ENCODE measurements at places on chromosomes 1 and 21.

GRCh38 chr1:175169286-175170018 lies 23.1 kb downstream of the KIAA0040 start:
- no peak for DNase-seq

- DNase-seq, result no peak
Measured at GRCh38 chr1:119364640-119365039, 3.9 kb upstream of the HAO2 start.

- peak; percentile 85 for DNase-seq
Measured at GRCh38 chr1:21451981-21452411, 12.1 kb downstream of the NBPF3 start.

DNA sequence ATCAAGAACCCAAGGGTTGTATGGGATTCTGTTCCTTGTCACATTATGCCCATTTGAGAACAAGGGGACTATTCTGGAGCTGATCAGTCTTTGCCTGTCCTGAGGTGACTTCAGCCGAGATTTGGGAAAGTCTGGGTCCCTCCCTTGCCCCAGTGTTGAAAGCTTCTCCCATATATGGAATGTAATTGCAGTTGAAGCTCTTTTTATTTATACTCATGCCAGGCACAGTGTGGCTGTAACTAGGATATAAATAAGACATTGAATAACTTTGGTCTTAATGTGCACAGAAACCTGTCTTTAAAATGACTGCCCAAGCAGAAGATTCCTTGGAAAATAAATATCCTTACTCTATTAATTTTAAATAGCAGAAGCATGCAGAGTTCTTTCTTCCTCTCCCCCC lies 15.2 kb downstream of the AKNAD1 start:
- DNase-seq, result no peak

- no peak for DNase-seq
Measured at GRCh38 chr1:11938722-11939526, 4.4 kb downstream of the PLOD1 start.

GRCh38 chr1:85892366-85892765 lies 184.1 kb upstream of the ZNHIT6 start:
- no peak for DNase-seq

GRCh38 chr1:109718495-109718894 lies 6.4 kb downstream of the GSTM5 start:
- peak; percentile 51 for DNase-seq

GRCh38 chr1:66140072-66140471 lies 347.4 kb downstream of the PDE4B start:
- DNase-seq, result no peak

DNA sequence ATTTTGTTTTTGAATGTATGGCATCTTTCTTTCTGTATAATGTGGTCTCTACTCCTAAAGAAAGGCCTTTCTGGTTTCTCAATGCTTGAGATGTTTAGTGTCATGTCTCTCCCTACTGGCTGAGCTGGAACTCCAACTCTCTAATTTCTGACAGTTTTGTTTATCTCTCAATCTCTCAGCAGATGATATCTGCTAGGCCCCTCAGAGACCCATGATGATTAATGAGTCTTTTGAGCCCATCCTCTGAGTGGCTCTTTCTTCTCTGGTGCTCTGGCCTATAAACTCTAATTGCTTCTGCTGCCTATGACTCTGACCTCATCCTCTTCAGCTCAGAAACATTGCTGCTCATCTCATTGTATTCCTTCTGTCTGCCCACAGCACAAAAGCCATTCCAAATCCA lies 46.6 kb downstream of the CRB1 start:
- DNase-seq, result peak; percentile 2

DNA sequence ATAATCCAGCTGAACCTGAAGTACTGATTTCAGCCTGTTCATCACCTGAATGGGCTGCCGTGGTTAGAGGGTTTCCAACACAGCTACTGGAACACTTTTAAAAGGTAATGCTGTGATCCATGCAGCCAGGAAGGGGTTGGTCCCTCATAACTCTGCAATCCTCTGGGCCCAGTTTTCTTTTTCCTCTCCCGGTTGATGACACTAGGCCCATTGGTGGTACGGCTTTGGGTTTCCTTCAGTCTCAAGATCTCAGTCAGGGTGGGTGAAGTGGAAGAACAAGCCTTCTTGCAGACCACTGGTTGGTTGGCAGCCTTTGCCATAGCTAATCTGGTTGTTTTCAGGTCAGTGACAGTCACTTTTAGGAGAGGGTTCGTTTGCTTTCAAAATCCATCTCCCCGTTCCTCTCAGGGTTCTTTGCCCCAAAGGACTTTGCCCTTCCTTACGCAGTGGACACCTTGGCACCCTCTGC lies 502 bp upstream of the SLC35A3 start:
- no peak for DNase-seq

DNA sequence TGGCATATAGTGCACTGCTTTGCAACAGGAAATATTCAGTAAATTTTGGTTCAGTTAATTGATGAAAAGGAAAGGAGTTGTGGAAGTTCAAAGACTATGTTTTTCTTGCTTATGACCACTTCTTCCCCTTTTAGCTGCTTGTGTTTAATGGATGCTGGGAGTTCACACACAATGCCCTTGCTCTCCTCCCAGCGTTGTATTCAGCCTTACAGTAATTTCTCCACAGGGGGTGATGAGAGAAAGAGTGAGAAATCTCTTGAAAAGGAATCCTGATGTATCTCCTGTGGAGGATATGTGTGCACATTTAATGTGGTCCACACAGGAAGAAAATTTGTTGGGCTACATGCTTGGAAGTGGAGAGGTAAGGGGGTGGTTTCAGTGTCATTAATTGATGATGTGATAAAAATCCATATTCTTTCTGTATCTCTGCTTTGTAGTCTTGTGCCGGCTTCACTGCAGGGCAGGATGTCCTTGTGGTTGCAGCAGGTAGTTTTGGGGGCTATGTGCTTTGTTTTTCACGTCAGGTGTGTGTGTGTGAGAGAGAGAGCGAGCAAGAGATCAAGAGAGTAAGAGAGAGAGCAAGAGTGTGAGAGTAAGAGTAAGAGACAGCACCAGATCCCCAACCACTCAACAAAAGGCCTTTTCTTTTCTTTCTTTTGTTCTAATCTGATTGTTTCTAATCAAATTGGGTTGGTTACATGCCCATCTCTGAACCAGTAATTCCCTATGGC lies 204.4 kb downstream of the RWDD3 start:
- DNase-seq, result no peak

DNA sequence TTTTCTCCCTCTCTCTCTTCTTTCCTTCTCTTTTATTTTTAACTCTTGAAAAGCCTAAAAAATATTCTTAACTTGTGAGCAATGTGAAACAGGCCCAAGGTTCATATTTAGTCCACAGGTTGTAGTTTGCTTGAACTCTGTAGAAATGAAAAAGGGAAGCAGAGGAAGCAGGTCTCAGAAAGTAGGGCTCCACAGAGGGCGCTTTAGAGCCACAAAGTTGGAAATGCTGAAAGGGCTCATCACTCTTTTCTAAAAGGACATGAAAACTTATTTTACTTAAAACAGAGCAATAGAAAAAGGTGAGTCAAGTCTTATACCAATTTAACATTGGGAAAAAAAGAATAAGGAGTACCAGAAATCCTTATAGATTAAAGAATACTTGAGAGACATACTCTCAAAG lies 247.0 kb downstream of the USP25 start:
- peak; percentile 13 for DNase-seq

DNA sequence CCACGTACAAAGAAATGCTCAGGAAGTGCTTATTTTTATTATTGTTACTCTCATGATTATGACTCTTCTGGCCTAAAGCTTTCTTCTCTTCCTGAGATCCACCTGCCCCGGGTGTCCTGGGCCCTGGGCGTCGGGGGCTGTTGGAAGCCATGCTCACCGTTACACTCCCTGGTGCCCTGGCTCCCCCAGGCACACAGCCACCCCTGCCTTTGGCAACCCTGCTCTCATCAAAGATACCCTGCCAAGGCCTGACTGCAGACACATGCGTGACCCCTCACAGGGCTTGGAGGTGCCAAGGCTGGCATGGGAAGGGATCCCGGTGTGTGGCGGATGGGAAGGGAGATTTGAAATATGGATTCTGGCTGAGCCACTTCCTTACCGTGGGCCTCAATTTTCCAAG lies 3.3 kb upstream of the KISS1 start:
- no peak for DNase-seq

DNA sequence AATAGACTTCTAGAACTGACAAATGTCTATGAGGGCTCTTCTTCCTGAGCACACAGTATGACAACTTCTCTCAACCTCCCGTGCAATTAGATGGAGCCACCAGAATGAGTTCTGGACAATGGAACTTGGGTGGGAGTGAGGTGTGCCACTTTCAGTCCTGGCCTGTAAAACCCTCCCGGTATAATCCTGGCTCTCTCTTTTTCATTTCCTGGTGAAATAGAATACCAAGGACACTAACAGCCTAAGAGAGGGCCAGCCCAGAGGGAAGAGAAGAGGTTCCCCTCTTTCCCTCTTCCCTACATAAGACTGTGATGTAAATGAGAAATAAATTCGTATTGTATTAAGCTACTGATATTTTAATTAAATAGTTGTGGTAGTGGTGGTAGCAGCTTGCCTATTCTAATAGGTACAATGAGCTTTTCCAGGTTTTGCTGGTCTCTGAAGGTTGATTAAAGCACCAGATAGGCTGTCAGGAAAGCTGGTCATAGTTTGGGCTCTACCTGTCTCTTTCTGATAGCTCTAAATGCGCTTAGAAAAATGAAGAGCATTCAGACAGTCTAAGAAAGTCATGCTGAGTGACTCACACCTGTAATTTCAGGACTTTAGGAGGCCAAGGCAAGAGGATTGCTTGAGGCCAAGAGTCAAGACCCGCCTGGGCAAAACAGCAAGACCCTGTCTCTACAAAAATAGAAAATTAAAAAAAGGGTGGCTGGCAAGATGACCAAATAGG lies 108.6 kb upstream of the ZNF644 start:
- DNase-seq, result no peak

- DNase-seq, result no peak
Measured at GRCh38 chr1:90823686-90824085, 106.6 kb upstream of the BARHL2 start.

DNA sequence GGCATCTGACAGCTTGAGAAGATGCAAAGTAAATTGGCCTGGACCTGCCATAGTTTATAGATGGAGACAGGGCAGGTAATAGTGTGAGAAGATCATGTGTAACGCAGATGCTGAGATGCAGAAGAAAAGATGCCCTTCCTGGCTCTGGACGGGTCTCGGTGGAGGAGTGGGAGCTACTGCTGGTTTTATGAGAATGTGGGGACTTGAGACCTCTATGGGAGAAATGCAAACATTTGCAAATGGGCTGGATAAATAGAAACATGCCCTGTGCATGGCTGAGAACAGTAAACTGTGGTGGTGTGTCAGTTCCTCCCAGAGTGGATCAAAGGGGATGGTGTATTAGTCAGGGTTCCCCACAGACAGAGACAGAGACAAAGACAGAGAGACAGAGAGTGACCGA lies 21.9 kb downstream of the UBASH3A start:
- no peak for DNase-seq

DNA sequence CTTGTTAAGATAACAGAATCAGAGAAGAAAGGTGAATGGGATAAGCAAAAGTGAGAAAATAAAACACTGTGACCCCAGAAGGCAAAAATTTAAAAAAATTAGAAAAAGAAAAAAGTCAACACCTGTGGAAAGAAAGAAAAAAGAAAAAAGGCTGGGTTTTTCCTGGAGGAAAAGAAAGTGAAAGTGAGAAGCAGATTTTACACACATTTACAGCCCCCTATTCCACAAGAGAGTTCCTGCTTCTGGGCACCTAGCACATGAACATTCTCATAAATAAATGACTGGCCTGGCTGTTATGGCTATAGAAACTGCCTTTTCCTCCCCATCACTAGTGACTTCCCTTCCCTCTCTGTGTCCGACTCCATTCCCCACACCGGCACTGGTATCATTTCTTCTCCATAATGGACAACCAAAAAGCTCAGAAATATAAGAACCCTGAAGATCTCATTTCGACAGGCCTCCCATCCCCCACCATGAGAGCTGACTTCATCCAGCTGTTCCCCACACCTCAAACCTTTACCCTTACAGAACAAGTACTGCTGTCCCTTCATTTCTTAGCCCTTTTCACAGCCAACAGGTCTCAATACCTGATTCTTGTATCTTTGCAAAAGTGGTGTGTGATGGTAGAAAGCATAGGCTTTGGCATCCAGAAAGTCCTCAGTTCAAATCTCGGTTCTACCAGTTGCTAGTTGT lies 12.6 kb downstream of the MTF1 start:
- DNase-seq, result no peak

DNA sequence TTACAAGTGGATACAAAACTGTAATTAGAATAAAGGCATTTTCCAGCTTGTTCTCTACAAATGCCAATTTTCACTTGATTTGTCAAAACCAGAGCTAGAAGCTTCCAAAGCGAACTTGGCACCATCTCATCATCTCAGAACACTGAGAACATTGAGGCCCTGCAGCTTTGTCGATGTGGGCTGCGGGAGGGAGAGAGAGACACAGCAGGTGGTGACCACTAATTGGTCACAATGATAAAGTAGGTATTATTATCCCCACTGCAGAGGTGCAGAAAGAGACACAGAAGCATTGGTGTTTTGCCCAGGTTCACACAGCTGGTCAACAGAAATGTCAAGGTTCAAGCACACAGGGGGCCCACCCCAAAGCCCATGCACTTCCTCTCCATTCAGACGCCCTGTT lies 72.2 kb upstream of the KRTAP19-8 start:
- DNase-seq, result no peak

GRCh38 chr1:237671262-237671661 lies 219.5 kb downstream of the ZP4 start:
- no peak for DNase-seq

DNA sequence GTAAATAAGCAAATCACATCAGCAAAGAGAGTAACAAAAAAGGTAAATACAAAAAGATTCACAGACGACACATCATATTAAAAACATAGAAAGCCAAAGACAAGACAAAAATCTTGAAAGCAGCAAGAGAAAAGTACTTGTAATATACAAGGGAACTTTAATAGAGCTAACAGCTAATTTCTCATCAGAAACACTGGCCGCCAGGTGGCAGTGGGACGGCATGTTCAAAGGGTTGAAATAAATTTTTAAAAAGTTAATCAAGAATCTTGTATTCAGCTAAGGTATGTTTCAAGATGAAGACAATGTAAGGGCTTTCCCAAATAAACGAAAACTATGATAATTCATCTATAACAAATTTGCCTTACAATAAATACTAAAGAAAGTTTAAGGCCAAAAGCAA lies 358.1 kb downstream of the LRRIQ3 start:
- peak; percentile 24 for DNase-seq

GRCh38 chr1:97070376-97070775 lies 348.8 kb downstream of the PTBP2 start:
- no peak for DNase-seq

- no peak for DNase-seq
Measured at GRCh38 chr1:156655151-156655903, 13.4 kb downstream of the BCAN start.

DNA sequence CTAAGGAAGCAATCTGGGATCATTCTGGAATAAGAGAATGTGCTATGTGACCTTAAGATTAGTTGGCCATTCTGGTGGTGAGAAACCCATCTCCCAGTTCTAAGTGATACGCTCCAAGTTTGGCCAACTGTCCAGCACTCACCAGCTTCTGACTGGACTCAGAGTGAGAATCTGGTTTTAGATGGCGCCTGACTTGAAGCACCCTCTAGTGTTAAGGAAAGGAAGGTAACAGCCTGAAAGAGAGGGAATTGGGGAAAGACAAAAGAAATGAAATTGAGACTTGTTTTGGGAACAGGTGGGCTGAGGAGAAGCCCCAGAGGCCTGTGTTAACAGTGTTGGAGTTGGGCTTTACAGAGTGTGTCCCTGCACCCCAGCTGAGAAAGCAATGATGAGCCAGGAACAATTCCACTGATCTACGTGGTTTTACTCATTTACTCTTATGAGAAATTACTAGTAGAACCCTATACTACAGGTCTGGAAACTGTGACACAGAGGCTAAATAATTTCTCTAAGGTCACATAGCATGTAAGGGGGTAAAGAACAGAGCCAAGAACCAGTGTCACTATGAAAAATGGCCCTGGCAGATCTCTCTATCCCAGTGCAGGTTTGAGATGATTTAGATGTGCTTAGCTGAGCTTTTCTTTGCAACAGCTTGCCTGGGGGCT lies 9.3 kb upstream of the FCAMR start:
- DNase-seq, result peak; percentile 32

All from hematopoietic multipotent progenitor cell treated with erythropoietin and hydrocortisone succinate and interleukin-3 and kit ligand, for 6 days (in vitro differentiated cells).